ENCODE measurements at places on chromosomes 2 and 18.

GRCh38 chr2:96895032-96895745 is 25.3 kb upstream of the SEMA4C start:
- no peaks in the 10 kb centered on the region for H3K27me3 ChIP-seq
- no peaks in the 10 kb centered on the region for H3K36me3 ChIP-seq
- peaks cover 12% of the 10 kb centered on the region for H3K4me1 ChIP-seq
- H3K27ac ChIP-seq: peak overlapping the region; percentile 19

GRCh38 chr2:79122676-79123075 is 2.4 kb downstream of the REG1A start:
- no peaks in the 10 kb centered on the region for H3K27me3 ChIP-seq
- no peak for DNase-seq
- no peak overlapping the region for H3K4me3 ChIP-seq
- no peaks in the 10 kb centered on the region for H3K36me3 ChIP-seq
- H3K4me1 ChIP-seq: no peaks in the 10 kb centered on the region
- H3K27ac ChIP-seq: no peak overlapping the region

- no peak for DNase-seq
- no peaks in the 10 kb centered on the region for H3K4me1 ChIP-seq
- no peaks in the 10 kb centered on the region for H3K27me3 ChIP-seq
- H3K36me3 ChIP-seq: no peaks in the 10 kb centered on the region
These were observed 128.3 kb downstream of the SH3BP4 start for GRCh38 chr2:235080101-235080500.

- no peaks in the 10 kb centered on the region for H3K36me3 ChIP-seq
- H3K4me3 ChIP-seq: no peak overlapping the region
- DNase-seq: no peak
- no peaks in the 10 kb centered on the region for H3K4me1 ChIP-seq
These were observed 759.5 kb downstream of the SATB2 start for GRCh38 chr2:198698230-198698629.

DNA sequence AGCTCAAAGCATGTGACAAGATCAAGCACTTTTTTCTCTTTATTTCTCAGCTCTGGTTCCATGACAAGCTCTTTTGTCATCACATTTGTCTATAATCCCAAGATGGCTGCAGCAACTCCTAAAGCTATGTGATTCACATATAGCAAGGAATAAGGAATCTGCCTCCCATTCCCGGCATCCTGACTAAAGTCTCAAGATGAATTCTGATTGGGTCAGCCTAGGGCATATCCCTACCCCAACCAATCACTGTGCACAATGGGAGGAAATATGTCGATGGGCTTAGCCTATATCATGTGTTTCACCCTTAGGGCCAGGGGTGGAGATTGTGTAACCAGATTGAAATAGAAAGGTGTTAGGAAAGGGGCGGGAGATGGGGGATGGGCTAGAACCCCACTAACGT is 23.1 kb upstream of the COLEC12 start:
- peaks cover 14% of the 10 kb centered on the region for H3K4me1 ChIP-seq
- H3K4me3 ChIP-seq: no peak overlapping the region
- H3K36me3 ChIP-seq: no peaks in the 10 kb centered on the region
- no peaks in the 10 kb centered on the region for H3K27me3 ChIP-seq

GRCh38 chr2:186575856-186576255 is 14.0 kb upstream of the ITGAV start:
- H3K4me3 ChIP-seq: no peak overlapping the region
- no peaks in the 10 kb centered on the region for H3K36me3 ChIP-seq
- no peak for DNase-seq
- H3K27ac ChIP-seq: peak overlapping the region; percentile 71

DNA sequence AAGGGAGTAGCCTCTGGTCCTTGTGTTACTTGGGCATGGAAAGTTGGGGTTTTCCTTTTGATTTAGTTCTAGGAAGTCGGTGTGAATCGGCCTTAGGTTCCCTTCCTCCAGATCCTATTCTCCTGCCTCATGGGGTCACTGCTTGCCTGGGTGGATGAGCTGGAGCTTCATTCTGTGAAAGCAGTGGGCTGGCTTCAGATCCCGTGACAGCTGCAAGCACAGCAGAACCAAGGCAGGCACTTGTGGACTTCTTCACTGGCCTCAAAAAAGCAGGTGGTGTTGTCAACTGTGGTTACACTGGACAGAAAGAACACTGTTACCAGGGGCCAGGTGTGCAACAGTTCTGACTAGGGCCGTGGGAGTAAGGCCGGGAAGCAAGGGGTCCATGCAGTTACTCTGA is 243.4 kb downstream of the LDLRAD4 start:
- no peak for DNase-seq
- H3K36me3 ChIP-seq: no peaks in the 10 kb centered on the region
- no peak overlapping the region for H3K27ac ChIP-seq
- H3K27me3 ChIP-seq: no peaks in the 10 kb centered on the region
- H3K4me3 ChIP-seq: no peak overlapping the region

DNA sequence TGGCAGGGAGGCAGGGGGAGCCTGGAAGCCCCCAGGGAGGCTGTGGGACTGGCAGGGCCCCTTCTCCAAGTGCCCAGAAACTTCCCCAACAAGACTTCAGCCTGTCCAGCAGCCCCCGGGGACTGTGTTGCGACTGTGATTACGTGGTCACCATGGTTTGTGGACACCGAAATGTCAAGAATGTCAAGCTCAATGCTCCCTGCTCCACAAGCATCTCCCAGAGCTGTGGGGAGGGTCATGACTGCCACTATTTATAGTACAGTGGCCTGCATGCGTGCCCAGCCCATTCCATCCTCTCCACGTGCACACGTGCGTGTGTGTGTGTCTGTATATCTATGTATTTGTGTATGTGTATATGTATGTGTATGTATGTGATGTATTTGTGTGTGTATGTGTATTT is 93.8 kb upstream of the MBOAT2 start:
- no peaks in the 10 kb centered on the region for H3K27me3 ChIP-seq
- no peak overlapping the region for H3K4me3 ChIP-seq
- no peak overlapping the region for H3K27ac ChIP-seq

- no peak overlapping the region for H3K27ac ChIP-seq
- no peak overlapping the region for H3K4me3 ChIP-seq
- no peaks in the 10 kb centered on the region for H3K27me3 ChIP-seq
- no peaks in the 10 kb centered on the region for H3K36me3 ChIP-seq
- no peak for DNase-seq
These were observed 7.5 kb upstream of the STAMBP start for GRCh38 chr2:73821227-73821626.

GRCh38 chr2:196259507-196260481 is 88.4 kb upstream of the STK17B start:
- H3K4me3 ChIP-seq: no peak overlapping the region
- H3K4me1 ChIP-seq: peaks cover 23% of the 10 kb centered on the region
- peak overlapping the region; percentile 51 for H3K27ac ChIP-seq

DNA sequence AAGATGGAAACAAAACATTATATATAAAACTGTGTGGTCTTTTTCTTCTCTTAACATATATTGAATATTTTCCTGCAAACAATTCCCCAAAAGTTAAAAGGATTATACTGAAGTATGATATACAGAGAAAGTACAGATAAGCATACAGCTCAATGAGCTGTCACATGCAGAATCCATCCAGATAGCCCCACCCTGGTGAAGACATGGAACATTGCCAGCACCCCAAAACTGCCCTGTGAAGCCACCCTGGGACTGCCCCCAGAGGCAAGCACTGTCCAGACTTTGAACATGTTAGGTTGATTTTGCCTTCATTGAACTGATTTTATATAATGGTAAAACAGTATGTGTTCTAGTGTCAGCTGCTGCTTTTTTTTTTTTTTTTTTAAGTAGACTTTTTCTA is 112.3 kb upstream of the IL1R2 start:
- H3K36me3 ChIP-seq: peaks cover 86% of the 10 kb centered on the region
- H3K4me1 ChIP-seq: peaks cover 15% of the 10 kb centered on the region
- H3K4me3 ChIP-seq: no peak overlapping the region
- H3K27ac ChIP-seq: peak overlapping the region; percentile 3
- H3K27me3 ChIP-seq: no peaks in the 10 kb centered on the region

- DNase-seq: no peak
- peaks cover 8% of the 10 kb centered on the region for H3K4me1 ChIP-seq
- peak overlapping the region; percentile 93 for H3K27ac ChIP-seq
- no peaks in the 10 kb centered on the region for H3K27me3 ChIP-seq
- H3K36me3 ChIP-seq: peaks cover 5% of the 10 kb centered on the region
These were observed 3.0 kb upstream of the IRS1 start for GRCh38 chr2:226802573-226802972.

- H3K27me3 ChIP-seq: no peaks in the 10 kb centered on the region
- H3K27ac ChIP-seq: peak overlapping the region; percentile 96
- DNase-seq: no peak
- peaks cover 27% of the 10 kb centered on the region for H3K4me1 ChIP-seq
These were observed 2.0 kb downstream of the GPC1 start for GRCh38 chr2:240437551-240437860.

DNA sequence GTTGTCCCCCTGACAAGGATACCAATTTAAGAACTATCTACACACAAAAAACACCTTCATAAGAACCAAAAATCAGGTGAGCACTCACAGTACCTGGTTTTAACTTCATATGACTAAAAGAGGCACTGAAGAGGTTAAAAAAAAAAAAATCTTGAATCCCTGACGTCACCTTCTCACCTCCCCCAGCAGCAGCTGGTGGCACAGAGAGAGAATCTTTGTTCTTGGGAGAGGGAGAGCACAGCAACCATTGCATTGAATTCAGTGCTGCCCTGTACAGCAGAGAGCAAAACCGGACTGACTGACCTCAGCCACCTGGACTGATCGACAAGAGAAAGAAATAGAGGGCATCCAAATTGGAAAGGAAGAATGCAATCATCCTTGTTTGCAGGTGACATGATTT is 566.0 kb downstream of the TMX3 start:
- H3K27ac ChIP-seq: no peak overlapping the region
- H3K36me3 ChIP-seq: no peaks in the 10 kb centered on the region
- H3K27me3 ChIP-seq: no peaks in the 10 kb centered on the region

- no peaks in the 10 kb centered on the region for H3K27me3 ChIP-seq
- H3K36me3 ChIP-seq: no peaks in the 10 kb centered on the region
- no peak for DNase-seq
- no peak overlapping the region for H3K27ac ChIP-seq
- no peak overlapping the region for H3K4me3 ChIP-seq
- H3K4me1 ChIP-seq: no peaks in the 10 kb centered on the region
These were observed 273.5 kb downstream of the RNF144A start for GRCh38 chr2:7190587-7191324.

DNA sequence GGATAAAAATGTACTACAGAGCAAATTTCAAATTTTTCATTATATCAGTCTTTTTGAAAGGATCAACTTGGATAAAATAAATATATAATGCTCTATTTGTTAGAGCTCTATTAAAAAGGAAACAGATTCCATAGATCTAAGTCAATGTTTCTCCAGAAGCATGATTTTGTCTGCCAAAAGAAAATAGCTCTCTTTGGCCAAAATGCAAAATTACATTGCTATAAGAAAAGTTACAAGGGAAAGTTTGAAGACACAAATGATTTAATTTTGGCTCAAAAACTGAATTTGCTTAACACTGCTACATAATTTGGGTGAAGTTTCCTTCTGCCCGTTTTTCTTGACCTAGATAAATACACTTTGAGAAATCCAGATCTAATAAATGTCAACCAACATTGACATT is 15.7 kb downstream of the C2orf69 start:
- H3K27me3 ChIP-seq: no peaks in the 10 kb centered on the region
- peaks cover 63% of the 10 kb centered on the region for H3K36me3 ChIP-seq
- H3K4me1 ChIP-seq: peaks cover 3% of the 10 kb centered on the region
- no peak overlapping the region for H3K27ac ChIP-seq
- H3K4me3 ChIP-seq: no peak overlapping the region

DNA sequence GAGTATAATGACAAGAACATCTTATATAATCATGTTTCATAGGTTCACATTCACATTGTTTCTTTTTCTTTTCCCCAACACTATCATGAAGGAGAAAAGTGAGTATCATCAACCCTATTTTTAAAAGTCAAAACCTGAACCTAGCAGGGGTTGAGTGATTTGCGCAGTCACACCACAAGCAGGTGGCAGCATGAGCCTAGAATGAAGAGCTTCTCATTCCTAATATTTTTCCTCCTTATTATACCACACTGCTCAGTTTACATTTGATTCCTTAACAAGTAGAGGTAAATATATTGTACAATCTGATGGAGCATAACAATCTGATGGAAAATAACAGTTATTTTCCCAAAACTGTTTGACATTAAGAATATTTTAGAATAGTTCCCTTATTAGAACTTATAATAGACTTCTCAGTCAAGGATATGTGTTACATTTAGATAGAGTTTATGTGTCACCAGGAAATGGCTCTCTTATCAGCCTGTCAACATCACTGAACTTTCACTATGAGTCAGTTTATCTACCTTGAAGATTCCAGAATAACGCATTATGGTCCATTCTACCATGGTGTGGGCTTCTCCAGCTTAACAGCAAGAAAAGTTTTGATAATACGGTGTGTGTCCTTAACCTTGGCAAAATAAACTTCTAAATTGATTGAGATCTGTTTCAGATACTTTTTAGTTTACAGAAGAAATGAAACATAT is 119.5 kb downstream of the NEB start:
- no peak overlapping the region for H3K4me3 ChIP-seq
- H3K27ac ChIP-seq: no peak overlapping the region
- no peaks in the 10 kb centered on the region for H3K36me3 ChIP-seq
- no peaks in the 10 kb centered on the region for H3K4me1 ChIP-seq
- no peak for DNase-seq
- no peaks in the 10 kb centered on the region for H3K27me3 ChIP-seq

GRCh38 chr2:159002462-159003111 is 34.1 kb downstream of the TANC1 start:
- peak overlapping the region; percentile 4 for H3K27ac ChIP-seq
- DNase-seq: no peak
- H3K27me3 ChIP-seq: no peaks in the 10 kb centered on the region
- H3K36me3 ChIP-seq: peaks cover 44% of the 10 kb centered on the region
- peaks cover 19% of the 10 kb centered on the region for H3K4me1 ChIP-seq

- H3K36me3 ChIP-seq: no peaks in the 10 kb centered on the region
- no peak for DNase-seq
- no peak overlapping the region for H3K27ac ChIP-seq
These were observed 14.7 kb downstream of the HDAC4 start for GRCh38 chr2:239386001-239386670.

- H3K27ac ChIP-seq: no peak overlapping the region
- no peaks in the 10 kb centered on the region for H3K27me3 ChIP-seq
- no peak overlapping the region for H3K4me3 ChIP-seq
- DNase-seq: no peak
These were observed 2.1 kb upstream of the NGEF start for GRCh38 chr2:233015019-233015645.

GRCh38 chr2:71388214-71388613 is 56.6 kb downstream of the ZNF638 start:
- no peaks in the 10 kb centered on the region for H3K27me3 ChIP-seq
- H3K4me3 ChIP-seq: no peak overlapping the region
- no peaks in the 10 kb centered on the region for H3K4me1 ChIP-seq
- H3K27ac ChIP-seq: no peak overlapping the region

DNA sequence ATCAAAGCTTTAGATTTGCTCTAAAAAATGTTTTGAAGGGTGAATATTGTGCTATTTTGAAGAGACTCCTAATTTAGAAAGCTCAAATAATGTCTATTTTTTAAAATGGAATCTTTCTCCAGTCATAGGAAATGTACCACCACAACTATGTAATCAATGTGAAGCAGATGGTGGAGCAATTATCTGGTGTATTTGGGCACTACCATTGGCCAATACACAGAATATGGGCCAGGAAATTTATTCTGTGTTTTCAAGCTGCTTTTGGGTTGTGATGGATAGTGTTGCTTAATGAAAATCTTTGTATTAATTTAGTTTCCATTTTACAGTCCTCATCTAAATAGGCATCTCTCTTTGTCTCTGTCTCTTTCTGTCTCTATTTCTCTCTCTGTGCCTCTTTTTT is 17.1 kb upstream of the VWC2L start:
- no peaks in the 10 kb centered on the region for H3K36me3 ChIP-seq
- peaks cover 8% of the 10 kb centered on the region for H3K4me1 ChIP-seq
- no peak overlapping the region for H3K4me3 ChIP-seq
- H3K27me3 ChIP-seq: no peaks in the 10 kb centered on the region
- DNase-seq: no peak

Data from RWPE2 (cell line).